NCI-H2107 (cell line): ENCODE measurements at places on chromosomes 5 and 9.

DNA sequence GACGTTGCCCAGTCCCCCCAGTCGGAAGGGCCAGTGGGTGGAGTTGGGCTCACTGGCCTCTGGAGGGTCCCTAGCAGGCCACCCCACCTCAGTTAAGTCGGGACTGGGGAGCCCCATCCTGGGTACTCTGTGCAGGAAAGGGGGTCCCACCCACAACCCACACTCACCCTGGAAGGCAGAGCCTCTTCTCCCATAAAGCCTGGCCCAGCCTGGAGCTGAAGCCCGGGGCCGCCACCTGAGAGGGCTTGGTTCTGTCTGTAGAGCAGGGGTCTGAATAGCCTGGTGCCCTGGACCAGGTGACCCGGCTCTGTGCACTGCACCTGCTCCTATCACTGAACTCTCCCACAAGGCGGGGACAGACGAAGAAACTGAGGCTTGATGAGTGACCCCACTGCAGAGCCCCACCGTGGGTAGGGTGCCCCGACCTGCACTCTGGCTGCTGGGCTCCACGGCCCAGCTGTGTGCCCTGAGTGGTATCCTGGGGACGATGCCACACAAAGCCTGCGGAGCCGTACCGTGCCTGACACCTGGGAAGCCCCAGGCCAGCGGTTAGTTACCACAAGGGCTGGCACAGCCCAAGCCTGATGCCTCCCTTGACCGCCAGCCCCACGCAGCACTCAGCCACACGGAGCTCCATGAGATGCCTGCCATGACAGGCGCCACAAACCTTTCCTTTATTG, 7.3 kb downstream of the PTGES2 start:
- no peak for DNase-seq

GRCh38 chr5:133827011-133827410, 141.4 kb downstream of the C5orf15 start:
- peak; percentile 6 for DNase-seq

- no peak for DNase-seq
Observed at GRCh38 chr5:158261674-158262367, 402.9 kb upstream of the CLINT1 start.

DNA sequence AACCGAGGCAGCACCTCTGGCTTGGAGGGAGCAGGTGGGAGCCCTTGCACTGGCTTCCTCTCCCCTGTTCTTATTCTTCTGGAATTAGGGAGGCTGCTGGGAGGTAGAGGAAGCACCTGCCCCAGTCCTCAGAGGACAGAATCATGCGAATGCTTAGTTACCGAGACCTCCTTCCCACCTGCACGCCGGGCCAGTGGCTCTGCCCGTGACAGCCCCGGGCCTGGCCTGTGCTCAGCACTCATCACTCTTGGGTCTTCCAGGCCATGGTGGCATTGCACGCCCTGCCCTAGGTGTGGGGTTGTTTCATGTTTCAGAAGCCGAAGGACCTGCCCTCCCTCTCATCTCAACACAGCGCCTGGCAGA, 45.3 kb upstream of the NKD2 start:
- DNase-seq, result no peak

DNA sequence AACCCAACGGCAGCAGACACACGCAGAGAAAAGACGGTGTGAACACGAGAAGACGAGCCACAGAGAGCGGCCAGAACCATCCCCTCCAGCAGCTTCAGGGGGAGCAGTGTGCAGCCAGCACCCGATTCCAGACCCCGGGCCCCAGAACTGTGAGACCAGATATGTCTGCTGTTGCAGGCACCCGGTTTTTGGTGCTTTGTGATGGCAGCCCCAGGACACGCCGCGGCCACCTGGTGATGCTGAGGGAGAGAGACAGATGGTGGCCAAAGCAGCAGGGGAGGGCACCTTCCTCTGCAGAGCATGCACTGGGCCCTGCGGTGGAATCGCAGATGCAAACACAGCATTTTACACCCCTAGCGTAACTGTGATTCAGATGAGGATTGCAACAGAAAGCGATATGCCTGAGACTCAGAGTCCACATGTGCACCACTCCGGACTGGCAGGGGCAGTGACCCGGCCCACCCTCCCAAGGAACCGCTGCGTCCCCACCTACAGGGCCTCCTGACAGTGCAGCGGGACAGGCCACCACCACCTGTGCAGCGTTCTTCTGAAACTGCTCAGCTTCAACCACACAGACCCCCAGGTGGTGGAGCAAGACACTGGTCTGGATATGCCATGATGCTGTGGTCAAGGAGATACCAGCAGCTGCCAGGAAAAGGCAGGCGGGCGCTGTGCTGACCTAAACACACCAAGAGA, 24.0 kb downstream of the ZDHHC11B start:
- DNase-seq, result no peak

DNA sequence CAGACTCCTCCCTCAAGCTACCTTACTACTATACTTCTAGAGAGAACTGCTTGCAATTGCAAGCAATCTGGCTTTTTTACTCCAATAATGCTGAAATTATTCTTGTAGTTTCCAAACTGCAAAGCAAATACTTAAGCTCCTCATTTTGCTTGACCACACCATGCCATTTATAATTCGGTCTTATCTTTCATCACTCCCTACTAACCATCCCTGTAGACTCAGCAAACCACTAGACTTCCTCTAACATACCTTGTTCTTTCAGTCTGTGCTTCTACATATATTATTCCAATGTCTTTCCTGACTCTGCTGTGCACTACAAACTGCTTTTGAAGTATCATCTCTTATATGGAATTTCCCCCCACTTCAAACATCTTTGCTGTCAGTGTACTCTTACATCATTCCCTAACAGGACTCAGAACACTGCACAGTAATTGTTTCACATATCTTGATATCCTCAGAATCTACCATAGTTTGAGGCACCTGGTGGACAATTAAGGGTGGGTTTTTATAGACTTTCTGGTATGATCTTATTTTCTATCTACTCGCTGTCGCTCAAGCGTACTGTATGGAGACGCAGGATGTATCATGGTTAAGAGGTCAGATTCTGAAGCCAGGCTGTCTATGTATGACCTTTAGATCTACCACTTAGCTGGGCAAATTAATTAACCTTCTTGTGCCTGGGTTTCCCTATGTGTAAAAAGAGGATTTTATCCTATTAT, 2.8 kb downstream of the IL6ST start:
- DNase-seq, result no peak

- DNase-seq, result no peak
Observed at GRCh38 chr9:96617439-96618185, 2.0 kb downstream of the CDC14B start.

- DNase-seq, result no peak
Observed at GRCh38 chr9:92963831-92964606, 16.7 kb downstream of the FGD3 start.

GRCh38 chr9:91572044-91572443, 148.4 kb upstream of the NFIL3 start:
- no peak for DNase-seq

GRCh38 chr5:32217886-32218396, 43.8 kb upstream of the GOLPH3 start:
- no peak for DNase-seq
